IMR-90 (cell line): ENCODE measurements at places on chromosomes 4 and X. TPM values are rescaled to one million over a fixed set of nuclear protein-coding genes. Genes with fewer than 3 reads are reported as not detected.

- DNase-seq: peak; percentile 23
Observed at GRCh38 chr4:150962245-150962644, 52.8 kb downstream of the LRBA start.

DNA sequence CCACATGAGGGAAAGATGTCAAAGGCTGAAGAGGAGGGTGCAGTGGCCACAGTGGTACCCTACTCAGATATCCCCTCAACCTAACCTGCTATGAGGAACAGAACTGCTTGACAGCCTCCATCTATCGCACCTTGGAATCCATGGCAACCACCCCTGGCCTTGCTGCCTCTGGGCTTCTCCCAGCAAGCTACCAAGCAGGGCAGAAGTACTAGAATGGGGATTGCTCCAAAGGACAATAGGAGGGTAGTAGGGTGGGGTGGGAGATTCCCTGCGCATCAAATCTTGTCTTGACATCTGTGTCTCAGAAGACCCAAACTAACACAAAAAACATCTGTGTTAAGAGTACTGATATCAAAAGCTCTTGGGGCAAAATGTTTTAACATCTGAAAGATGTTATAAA is 118.2 kb downstream of the FBXW7 start:
- no peak for DNase-seq

DNA sequence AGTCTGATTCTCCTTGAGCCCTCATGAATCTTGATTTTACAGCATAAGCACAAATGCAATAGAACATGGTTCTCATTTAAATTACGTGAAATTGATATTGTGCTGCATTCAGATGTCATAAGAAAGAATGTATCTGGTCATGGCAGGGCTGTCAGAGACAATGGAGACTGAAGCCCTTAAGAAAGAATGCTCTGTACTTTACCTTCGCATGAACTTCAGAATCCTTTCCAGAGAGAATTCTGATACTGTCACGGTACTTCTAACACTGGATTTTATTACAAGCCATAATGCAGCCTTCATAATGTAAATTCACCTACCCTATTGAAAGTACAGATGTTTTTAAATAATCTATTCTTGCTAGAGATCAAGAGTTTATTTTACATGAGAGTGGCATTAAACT is 677.9 kb upstream of the ADGRL3 start:
- no peak for DNase-seq

DNA sequence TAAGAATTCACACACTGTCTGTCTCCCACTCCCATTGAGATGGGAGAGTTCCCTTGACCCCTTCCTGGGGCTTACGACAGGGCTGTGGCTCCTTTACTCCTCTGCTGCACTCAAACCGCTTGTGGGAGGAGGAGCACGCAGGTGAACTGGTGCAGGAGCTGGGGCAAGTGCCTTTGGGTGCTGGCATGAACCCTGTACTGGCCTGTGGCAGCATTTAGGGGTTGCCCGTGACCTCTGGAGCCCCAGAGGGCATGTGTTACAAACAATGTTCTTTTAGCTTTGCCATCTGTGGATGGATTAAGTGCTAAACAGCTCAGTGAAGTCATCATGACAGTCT is 21.8 kb upstream of the FTHL17 start:
- DNase-seq: no peak

DNA sequence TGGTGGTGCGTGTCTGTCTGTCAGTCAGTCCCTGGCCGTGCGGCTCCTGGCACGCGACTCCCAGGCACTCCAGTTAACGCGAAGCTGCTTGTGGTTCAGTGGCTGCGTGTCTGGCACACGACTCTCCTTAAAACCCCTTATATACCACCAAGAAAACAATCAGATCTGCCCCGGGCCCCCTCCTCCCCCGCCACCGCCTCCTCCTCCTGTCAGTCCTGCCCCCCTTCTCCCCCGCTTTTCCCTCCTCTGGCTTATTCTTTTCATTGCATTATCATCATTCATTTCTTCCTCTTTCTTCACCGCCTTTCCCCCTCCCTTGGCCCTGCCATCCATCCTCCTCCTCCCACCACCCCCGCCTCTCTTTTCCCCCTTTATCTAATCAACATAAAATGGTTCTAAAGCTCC is at the start of gene NEUROG2:
NEUROG2 (minus strand) TSS at position 115 of the 405 bp plus-strand sequence. CDS start 705 bp downstream, outside the sequence.
- no peak for DNase-seq

GRCh38 chrX:74119016-74119910 is 184.7 kb upstream of the ZCCHC13 start:
- DNase-seq: peak; percentile 57

DNA sequence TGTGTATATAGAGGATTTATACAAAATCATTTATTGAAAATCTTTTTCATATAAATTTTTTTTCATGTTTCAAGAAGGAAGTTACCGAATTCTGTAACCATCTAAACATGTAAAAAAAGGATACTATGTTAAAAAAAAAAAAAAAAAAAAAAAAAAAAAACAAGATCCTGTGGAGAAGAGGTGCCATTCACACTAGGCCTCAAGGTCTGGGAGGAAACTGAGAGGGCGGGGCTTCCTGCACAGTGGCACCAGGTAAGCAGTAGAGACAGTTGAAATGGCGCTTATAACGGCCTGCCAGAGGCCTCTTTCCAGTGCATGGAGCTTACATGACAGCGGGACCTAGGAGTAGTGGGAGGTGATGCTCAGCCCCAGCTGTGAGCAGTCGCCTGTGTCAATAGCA is 17.5 kb downstream of the TRAPPC2 start:
- DNase-seq: no peak

DNA sequence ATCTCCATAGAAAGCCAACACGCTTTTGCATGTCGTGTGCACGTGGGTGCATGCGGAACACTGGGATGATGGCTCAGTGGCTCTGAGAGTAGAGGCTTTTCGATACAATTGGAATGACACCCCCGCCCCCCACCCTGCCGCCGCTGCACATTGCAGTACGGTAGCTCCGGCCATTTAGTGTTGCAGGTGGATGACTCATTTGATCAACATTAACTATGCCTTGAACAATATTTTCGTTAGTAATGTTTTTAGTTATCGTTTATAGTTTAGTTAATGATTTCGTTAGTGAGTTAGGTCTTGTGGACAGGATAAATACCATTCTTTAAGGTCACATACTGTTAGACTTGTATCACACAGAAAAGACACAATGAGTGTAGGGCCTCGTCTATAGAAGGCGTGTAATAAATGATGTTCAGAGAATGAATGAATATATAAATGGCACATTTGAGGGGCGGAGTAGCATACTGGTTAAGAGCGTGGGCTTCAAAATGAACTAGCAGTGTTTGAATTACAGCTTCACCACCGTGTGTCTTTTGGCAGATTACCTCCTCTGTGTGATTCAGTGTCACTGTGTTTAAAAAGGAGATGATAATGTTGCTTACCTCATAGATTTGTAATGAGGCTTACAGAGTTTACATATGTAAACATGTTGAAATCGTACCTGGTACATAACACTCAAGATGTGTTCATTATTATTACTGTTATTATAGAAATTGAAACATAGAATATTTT is 67.2 kb upstream of the TENM3 start:
- DNase-seq: peak; percentile 63

- no peak for DNase-seq
Observed at GRCh38 chr4:92399032-92399431, 95.3 kb downstream of the GRID2 start.

DNA sequence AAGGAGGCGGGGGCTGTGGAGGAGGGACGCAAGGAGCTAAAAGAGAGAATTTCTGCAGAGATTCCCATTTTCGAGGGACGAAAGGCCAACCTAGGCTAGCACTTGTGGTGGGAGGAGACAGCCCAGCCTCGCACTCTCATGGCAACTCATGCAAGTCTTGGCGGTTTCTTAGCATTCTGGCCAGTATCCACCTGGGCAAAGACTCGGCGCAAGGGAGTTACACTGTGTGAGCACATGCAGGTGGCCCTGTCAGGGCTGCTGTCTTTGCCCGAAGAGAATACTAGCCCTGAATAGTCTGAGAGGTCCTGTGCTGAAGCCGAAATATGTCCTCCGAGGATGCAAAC is 15.5 kb downstream of the MCF2 start:
- no peak for DNase-seq

DNA sequence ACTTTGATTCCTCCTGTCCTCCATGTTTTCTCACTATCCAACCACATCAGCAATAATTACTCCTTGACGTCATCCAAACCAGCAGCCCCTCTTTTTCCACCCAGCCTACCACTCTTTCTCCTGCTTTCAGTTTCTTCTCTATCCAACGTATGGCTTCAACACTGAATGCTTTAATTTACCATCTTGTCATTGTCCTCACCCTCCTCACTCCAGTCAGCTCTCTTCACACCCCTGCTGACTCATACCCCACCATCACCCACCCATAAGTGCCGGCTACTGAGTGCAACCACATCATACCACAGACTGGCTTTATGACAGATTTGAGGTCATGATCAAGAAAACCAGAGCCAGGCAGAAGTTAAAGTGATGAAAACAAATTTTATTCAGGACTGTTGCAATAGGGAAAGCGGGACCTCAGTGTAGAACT is 9.8 kb upstream of the ANXA5 start:
- peak; percentile 65 for DNase-seq

DNA sequence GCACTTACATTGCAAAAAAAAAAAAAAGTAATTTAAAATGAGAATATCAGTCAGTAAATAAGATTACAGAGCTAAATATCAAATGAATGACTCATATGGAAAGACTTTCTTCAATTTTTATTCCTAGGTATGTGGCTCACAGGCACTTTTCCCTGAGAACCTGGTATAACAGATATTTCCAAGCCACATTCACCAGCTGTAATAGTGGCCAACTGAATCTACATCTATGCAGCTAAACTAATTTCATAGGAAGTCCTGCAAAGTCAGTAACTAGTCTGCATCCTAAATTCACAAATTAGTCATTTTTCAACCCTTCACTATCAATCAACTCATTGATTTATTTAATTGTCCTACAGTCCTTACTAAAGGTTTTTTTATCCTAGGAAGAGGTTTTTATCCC is 5.6 kb downstream of the PDE5A start:
- DNase-seq: peak; percentile 55

DNA sequence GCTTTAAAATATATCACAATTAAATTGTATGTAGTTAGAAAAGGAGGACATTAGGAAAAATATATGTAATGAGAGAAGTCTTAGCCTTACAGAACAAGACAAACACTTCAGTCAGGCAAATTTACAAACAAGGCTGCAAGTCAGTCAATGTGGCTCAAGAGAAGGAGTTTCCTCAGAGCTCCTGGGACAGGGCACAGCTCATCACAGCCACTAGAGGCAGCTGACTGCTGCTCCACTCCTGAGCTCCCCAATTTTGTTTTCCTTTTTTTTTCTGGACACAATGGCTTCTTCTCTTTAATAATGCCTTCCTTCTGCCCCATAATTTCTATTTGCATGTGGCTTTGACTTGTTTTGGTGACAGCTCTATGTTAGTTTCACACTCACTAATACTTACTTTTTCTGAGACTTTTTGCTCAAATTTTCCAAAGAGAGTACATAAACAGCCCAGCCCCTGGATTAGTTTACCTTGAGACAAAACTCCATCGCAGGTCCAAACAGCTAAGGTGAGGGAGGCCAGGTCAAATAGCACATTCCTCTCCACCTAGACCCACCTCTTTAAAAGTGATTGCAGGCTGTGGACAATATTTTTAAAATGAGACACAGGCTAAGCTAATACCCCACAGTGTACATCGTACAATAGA is 850.4 kb upstream of the FRG1 start:
- DNase-seq: peak; percentile 45

DNA sequence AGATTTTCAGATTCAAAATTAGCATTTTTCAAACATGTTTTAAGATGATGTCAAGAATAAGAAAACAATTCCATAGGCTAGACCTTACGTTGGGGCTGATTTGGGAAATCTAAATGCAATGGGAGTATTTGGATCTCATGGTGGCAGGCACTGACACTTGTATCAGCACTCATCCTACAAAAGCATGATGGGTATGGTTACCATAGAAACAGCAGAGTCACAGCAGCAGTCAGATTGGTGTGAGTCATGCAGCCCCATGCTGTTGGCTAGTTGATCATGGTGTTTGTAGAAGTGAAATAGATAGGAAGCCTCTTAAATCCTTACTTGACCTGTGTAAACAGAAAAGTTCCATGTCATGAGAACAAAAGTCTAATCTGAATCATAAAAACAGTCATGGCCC is 1637.3 kb upstream of the PABPC4L start:
- peak; percentile 2 for DNase-seq

DNA sequence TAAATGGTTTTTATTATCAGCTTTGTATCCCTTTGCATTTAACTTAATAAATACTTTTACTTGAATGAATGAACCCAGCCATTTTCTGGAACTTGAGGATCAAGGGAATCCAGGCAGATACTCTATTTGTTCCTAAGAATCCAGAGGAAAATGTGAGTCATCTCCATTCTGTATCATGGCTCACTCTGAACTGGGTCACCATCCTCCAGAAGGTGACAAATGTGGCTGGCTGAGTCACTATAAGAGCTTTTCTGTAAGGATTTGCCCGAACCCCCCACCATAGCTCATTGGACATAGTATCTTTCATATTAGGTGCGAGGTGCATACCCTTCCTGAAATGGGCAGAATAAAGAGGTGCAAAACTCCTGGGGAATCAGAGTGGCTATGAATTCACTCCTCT is 25.8 kb downstream of the RTL9 start:
- DNase-seq: peak; percentile 75

- DNase-seq: no peak
Observed at GRCh38 chr4:147958489-147959065, 226.7 kb downstream of the ARHGAP10 start.

DNA sequence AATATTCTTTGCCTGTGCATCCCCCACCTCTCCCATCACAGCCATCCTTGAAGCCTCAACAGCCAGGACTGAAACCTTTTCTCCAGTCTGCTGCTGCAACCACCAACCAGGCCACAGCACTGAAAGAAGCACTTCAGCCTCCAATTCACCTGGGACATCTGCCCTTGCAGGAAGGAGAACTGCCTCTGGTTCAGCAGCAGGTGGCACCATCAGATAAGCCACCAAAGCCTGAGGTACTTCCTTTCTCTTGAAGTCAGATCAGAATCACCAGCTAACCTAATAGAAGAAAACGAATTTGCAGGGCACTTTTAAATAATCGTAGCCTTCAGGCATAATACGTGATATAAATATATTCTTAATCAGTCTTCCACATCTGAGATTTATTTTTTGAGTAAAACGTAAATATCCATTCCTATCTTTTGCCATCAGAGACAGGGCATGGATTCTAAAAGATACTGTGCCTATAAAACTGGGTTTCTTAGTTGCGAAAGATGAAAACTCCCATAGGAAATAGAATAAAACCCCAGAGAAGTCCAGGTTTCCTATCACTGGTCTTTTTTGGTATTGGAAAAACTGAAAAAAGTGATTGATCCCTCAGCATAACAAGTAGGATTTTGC is 9.5 kb downstream of the AMBN start:
- DNase-seq: peak; percentile 74

Gene TCEAL4
- 11.1 and 16.7 TPM in 2 replicates for total RNA-seq

Gene DUX4
- total RNA-seq: not detected in 2 replicates

Gene GLRA3
- total RNA-seq: not detected in 2 replicates

Gene CLIC2
- total RNA-seq: under 0.01 and 0.18 TPM in 2 replicates

Gene SPOCK3
- total RNA-seq: not detected in 2 replicates

Gene PROM1
- not detected in 2 replicates for total RNA-seq

Gene TCEAL6
- total RNA-seq: not detected in 2 replicates
